ENCODE measurements at places on chromosomes 2 and 18.

DNA sequence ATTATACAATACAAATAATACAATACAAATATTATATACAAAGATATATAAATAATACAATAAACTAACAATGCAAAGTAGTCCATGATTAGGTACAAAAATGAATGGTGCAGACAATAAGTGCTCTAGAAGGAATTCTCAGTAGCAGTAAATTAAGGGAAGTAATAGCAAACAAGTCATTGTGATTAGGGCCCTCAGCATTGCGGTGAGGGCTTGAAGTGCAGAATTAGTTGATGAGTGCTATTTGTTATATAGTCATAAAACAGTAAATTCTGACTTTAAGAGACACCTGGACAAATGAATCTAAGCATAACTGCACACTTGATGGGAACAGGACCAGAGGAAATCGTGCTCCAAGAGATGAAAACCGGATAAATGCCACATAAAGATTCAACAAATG is 74.9 kb downstream of the ANKRD44 start:
- no peak for DNase-seq

DNA sequence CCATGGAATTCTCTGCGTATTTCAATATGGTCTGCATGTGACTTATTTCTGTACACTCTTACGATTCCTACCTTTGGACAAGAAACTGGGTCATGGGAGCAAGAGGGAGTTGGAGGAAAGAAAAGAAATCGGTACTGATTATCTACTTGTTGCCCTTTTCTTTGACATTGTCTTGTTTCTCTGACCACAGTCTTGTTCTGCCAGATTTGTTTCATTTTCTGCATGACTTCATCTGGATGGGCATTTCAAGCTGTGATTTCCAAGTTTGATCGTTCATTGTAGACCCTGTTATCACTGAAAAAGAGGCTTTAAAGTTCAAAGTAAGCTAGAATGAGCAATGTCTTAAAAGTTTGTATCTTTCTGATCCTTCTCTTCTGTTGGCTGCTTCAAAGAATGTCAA is 2186.3 kb upstream of the CELF4 start:
- no peak for DNase-seq

GRCh38 chr2:15170070-15170775 is 390.9 kb downstream of the NBAS start:
- DNase-seq = no peak

DNA sequence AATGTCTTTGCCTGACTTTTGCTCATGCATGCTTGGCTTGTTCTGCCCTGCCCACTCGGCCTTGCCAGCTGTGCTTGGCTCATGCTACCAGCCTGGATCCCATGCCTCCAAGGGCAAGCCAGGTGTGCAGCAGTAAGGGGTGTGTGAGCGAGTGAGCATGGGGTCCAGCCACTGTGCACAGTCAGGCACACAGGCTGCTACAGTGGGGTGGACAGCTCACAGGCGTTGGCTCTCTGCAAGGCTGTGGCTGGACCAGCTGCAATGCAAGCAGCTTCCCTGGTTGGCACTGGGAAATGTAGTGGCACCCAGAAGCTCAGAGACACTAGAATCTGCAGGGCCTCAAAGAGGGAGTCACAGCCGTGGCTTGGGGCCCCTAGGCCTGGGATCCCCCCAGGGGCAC is 529.7 kb downstream of the DSC3 start:
- DNase-seq = no peak

- DNase-seq = no peak
These were observed 187.1 kb upstream of the PIK3C3 start for GRCh38 chr18:41767960-41768359.

DNA sequence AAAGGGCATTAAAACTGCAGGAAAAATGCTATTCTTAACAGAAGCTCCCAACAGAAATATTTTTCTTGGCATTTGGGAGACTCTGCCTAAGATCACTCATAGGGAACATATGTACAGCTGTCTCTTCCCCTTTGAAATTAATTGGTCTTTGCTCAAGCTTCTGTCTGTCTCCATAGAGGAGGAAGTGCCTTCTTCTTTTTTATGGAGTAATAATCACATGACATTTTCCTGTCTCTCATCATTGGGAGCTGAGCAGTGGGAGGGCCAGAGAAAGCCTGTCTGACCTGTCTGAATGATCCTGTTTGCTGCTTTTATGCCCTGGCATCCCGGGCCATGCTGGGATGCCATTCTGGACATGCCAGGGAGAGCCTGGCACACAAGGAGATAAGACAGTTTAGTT is 145.6 kb downstream of the AQP4 start:
- no peak for DNase-seq

- no peak for DNase-seq
These were observed 91.8 kb upstream of the RFX8 start for GRCh38 chr2:101566632-101567228.

GRCh38 chr2:194424683-194425209 is 1232.3 kb upstream of the SLC39A10 start:
- no peak for DNase-seq

- no peak for DNase-seq
These were observed 108.2 kb downstream of the TCF4 start for GRCh38 chr18:55479656-55480420.

DNA sequence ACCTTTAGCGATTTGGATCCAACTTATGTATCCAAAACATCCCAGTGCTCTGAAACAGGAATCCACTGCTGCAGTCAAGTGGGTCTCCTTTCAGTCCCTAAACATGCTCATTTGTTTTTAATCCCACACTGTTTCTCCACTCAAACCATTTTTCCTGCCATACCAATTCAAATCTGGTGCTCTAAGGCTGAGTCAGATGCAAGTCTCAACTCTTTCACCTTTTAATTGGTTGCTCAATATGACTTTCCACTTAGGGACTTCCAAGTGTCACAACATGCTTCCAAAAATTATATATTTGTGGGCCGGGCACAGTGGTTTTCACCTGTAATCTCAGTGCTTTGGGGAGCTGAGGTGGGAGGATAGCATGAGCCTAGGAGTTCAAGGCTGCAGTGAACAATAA is 113.4 kb upstream of the TANK start:
- DNase-seq = no peak

DNA sequence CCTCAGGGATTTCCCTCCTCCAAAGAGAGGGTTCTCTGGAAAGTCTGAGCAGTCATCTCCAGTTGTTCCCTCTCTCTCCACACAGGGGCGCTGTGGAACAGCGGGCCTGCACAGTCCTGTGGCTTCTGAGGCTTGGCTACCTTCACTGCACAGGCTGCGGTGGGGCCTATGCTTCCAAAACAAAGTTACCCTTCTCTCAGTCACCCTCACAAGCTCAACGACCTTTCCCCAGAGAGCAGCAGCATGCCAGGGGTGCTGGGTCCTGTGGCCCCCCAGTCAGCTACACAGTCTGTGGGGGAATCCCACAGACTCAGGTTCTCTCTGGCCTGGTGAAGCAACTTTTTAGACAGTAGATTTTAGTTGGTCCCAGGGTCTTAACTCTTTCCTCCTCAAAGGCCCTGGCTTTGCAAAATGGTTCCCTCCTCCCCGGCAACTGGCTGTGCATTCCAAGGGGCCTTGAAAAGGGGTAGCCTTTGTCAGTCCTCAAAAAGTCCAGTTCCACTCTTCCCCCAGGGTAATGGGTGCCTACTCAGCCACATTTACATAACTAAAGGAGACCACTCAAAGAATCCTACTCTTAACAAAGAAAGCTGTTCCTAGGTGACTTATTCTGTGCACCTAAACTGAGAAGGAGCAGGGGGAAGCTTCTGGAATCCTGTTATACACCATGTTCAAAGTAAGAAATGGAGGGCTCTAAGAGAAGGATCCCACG is 14.9 kb downstream of the B3GNT7 start:
- DNase-seq = no peak

DNA sequence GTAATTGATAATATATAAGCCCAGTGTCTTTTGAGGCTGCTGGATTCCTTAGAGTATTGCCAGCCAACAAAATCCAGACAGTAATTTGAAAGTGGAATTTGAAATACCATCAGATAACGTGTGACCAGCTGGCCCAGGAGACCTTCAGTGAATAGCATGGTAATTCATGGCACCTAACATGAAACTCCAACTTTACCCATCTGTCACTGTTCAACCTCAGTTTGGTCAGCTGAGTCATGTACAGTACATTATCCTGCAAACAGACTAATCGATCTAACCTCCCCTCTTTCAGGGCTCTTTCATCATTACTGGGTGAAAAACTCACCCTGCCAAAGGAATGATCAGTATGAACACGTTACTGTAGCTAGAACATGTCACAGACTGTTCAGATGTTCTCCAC is 230.6 kb downstream of the DOK6 start:
- DNase-seq = no peak

GRCh38 chr2:156476021-156476849 is 40.1 kb downstream of the GPD2 start:
- no peak for DNase-seq
